Activated CD4-positive, alpha-beta T cell treated with anti-CD3 and anti-CD28 coated beads, Interleukin-2, amount 50 U/mL, for 48 hours (primary cell): ENCODE measurements at places on chromosomes 6 and 20.

DNA sequence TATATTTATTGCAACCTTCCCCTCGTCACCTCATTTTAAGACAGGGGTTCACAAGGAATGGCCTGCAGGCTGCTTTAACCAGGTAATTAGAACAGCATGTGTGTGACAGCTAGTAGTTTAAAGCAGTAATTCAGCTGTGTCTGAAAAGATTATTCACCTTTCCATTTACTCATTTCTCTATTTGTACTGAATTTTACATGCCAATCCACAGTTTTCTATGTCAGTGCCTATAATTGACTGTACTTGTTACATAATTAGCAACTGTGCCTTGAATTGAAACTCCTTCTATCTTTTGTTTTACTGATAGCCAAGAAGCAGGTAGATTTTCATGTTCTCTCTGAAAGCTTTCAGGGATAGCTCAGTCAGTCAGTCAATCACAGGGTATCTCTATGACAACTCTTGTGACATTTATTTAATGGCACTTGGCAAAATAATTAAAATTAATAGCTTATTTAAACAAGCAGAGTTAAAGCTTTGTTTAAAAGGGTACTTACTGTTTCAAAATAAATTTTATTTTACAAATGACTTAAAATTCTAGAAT, 214.0 kb downstream of the ZFAND3 start:
- no peak for DNase-seq

- DNase-seq = no peak
Observed at GRCh38 chr20:34045294-34045693, 51.6 kb downstream of the RALY start.

DNA sequence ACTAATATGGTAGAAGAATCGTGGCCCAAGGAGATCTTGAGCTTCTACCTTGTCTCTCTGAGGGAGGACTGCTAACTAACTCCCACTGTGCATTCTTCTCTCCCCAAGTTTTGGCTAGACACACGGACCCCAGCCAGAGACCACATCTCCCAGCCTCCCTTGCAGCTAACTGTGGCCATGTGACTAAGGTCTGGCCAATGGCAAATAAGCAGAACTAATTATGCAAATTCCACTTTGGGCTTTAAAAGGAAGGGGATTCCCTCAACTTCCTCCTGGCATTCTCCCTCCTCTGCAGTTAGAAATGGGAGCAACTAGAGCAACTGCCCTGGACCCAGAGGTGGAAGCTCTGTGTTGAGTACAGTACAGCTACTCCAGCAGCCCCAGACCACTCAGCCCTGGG, 15.4 kb downstream of the BPIFA2 start:
- no peak for DNase-seq

DNA sequence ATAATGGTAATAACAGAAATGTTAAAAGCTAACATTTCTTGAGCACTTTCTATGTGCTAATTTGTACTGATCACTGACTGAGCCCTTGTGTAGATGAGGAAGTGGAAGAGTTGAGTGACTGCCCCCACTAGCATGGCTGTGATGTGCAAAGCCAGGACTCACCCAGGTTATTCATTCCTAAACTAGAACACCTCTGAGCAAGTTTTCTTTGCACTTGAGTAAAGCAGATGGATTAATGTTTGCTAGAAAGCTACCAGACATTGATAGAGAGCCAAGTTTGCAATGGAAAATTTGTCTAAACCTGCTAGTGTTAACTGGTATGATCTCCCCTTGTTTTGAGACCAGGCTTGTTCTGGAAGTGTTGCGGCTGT, 467.4 kb upstream of the PLCB4 start:
- no peak for DNase-seq

- no peak for DNase-seq
Observed at GRCh38 chr20:42708266-42708665, 481.4 kb downstream of the PTPRT start.

DNA sequence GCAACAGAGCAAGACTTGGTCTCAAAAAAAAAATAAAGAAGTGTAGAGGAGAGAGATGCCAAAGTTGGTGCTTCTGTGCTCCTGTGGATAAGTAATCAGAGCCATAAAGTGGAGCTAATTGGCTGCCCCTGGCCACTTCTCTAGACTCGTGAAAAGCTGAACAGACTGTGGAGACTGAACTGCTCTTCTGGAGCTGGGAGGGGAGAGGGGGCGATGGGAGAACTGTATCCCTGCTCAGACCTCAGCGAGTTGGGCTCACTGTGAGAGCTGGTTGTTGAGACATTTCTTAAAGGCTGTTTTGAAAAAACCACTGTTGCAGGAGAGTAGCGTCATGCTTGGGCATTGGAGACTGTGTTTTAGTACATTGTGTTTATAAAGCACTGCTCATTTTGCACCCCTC, 125.7 kb downstream of the TCP11 start:
- no peak for DNase-seq

DNA sequence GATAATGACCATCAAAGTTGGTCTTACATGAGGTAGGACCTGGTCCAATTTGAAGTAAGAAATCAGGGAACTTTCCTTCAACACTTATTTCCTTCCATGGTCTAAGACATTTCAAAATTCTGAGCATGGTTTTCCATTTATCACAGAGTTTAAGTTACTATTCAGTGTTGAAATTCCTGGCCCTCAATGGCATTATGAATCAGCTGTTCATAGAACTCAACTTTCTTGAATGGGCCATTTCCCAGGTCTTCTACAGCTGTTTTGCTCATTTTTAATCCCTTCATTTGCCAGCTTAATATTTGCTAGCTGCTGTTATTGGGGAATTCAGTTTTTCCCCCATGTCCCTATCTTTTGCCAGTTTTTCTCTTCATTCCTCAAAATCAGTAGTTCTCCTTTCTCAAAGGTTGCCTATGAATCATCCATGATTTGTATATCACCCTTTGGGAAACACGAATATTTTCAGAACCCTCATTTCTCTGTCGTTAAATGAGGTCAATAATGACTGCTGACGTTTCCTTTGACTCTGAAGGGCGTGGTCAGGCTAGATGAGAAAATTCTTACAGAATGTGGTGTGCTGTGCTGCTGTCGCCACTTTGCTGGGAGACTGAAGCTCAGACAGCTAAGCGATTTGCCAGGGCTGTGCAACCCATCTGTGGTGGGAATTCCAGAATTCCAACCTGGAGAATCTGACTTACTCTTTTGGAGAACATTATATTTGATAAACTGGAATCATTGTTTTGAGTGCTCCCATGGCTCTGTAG, 216.5 kb upstream of the FLRT3 start:
- no peak for DNase-seq

DNA sequence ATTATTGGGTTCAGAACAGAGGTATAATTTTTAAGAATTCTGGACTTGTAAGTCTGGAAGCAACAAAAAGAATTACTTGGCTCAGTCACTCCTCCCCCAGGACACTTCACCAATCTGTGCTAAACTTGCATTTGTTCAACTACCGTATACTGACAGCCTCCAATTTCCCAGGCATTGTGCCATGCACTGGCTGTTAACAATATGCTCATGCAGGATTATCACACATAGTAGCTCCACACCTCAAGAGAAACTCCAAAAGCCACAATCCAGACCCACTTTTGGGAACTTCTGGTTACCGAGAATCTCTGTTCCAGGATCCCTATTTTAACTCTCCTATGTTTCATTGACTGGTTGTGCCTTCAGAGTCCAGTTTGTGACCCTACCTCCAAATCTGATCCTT, 7.7 kb downstream of the ADGRF1 start:
- no peak for DNase-seq

DNA sequence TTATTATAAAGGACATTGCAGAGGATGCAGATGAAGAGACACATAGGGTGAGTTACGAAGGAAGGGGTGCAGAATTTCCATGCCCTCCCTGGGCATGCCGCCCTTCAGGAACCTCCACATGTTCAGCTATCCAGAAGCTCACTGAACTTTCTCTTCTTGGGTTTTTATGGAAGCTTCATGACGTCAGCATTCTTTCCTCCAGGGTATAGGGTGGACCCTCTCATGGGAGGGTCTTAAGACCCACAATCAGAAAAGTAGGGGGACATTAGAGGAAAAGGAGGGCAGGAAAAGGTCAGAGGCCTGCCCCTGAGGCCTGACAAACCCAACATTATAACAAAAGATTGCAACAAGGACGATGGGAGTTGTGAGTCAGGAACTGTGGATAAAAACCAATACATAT, 14.6 kb upstream of the DCBLD1 start:
- DNase-seq = no peak

DNA sequence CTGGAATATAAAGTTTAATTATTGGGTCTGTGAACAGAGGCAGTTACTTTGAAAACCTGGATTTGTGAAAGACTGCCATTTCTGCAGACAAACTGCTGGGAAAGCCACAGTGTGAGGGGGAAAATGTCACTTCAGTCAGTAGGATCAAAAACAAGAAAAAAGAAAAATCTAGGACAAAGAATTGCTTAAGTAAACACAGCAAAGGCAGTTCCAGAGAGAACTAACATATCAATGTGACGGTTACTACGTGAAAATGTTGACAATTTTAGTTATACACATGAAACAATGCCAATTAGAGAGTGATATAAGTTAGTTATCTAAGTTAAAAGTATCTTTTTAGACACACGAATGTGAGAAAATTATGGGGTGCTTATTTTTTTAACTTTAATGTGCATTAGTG, 270.4 kb upstream of the RUNX2 start:
- no peak for DNase-seq

DNA sequence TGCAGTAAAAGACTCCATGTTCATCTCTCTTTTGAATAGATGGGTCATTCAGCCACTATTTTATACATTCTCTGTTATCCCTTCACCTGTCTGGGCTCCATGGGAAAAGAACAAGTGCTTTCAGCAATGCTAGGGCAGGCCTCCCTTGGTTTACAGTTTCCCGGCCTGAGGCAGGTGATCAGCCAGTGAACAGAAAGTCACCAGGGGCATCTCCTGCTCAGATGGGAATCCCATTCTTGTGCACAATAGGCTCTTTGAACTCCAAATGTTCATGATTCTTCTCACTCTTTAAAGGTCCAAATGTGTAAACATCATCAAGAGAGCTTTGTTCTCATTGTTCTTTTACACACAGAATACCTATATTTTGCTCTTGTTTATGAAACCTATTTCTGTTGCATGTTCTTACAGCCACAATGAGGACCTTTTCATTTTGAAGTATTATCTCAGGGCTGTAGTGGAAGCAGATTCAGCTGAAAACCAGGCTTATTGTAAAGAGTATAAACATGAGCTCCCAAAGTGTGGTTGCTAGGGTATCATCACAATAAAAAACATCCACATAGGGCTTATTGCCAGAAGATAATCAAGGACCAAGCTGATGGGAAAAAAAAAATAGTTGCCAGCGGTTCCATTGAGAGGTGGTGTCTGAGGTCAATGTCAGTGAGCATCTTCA, 267.1 kb upstream of the SGK1 start:
- no peak for DNase-seq

GRCh38 chr6:166169549-166170421, 2.1 kb upstream of the TBXT start:
- DNase-seq = no peak

DNA sequence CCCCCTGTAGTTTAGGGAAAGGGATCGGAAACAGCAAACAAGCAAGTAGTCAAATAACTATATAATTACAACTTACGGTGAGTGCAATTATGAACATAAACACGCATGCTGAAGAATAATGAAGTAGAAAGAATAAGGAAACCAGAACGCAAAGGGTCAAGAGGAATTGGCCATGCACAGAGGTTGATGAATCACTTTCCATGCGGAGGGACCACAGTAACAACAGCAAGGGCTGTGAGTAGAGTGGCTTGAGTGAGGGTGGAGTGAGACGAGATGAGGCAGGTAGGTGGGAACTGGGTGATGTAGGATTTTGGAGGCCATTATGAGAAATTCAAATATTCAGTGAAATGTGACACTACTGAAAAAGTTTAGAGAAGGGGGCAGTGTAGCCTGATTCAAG, 112.2 kb upstream of the LAMP5 start:
- DNase-seq = no peak

GRCh38 chr6:44527181-44527580, 139.7 kb downstream of the CDC5L start:
- peak; percentile 4 for DNase-seq

GRCh38 chr6:39068391-39068790, 19.8 kb downstream of the GLP1R start:
- no peak for DNase-seq

GRCh38 chr6:69827276-69827893, 30.6 kb upstream of the LMBRD1 start:
- no peak for DNase-seq

GRCh38 chr6:14888575-14889000, 357.3 kb upstream of the JARID2 start:
- DNase-seq = no peak

DNA sequence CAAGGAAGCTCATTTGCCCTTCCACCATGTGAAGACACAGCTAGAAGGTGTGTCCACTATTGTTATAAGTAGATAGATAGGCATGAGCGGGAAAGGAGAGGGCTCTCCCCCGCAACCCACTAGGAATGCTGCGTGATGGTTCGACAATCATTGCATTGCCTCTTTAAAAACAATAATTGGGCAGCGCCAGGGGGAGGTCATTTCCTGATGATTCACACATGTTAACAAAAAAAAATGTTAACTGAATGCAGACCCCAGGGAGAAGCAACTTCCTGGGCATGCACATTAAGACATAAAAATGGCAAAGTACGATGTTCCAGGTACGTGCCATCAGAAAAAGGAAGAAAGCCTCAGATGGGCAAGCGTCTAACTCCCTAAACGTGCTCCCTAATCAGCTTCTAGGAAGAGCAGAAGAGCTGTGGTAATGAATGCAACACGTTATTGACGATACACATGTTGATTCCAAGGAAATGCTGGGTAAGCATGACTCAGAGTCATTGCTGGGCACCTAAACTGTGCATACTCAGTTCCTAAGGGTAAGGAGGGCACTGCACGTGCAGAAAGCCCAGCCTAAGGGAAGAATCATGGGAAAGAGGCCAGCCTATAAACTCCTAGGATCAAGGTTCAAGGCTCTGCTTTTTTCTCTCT, 113.7 kb downstream of the FAM217A start:
- no peak for DNase-seq

GRCh38 chr6:43243664-43244321, 512 bp downstream of the TTBK1 start:
- DNase-seq = no peak

DNA sequence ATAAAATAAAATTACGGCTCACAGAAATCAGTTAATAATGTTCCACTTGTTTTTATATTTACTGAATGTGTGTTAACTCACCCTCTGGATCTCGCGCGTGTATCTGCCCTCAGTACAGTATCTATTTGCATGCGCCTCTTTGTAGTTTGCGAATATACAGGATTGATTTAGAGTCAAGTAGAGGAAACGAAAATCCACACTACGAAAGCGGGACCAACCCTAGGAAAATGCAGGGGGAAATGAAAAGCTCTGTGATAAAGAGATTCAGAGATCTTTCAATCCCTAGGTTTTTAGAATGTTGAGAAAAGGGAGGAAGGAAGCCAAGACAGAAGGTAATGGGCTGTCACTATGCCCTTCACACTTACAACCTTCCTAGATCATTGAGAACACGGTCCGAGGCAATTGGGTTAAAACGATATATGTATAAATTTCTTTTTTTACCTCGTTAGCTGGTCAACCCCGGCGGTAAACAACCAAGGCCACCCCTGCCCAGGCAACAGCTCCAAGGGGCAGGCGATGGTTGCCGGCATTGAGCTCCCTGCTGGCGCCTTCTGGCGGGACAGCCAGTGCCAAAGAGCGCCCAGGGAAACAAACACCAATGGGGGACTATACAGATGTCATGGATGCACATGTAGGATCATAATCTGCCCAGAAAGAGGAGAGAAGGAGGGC, 792 bp upstream of the FUT9 start:
- DNase-seq = no peak

GRCh38 chr6:114030767-114031166, 59.8 kb upstream of the HDAC2 start:
- no peak for DNase-seq

GRCh38 chr20:56511926-56512325, 12.6 kb upstream of the FAM209A start:
- DNase-seq = no peak
